Fibroblast of skin of abdomen (primary cell): ENCODE measurements at places on chromosomes 5 and 9.

DNA sequence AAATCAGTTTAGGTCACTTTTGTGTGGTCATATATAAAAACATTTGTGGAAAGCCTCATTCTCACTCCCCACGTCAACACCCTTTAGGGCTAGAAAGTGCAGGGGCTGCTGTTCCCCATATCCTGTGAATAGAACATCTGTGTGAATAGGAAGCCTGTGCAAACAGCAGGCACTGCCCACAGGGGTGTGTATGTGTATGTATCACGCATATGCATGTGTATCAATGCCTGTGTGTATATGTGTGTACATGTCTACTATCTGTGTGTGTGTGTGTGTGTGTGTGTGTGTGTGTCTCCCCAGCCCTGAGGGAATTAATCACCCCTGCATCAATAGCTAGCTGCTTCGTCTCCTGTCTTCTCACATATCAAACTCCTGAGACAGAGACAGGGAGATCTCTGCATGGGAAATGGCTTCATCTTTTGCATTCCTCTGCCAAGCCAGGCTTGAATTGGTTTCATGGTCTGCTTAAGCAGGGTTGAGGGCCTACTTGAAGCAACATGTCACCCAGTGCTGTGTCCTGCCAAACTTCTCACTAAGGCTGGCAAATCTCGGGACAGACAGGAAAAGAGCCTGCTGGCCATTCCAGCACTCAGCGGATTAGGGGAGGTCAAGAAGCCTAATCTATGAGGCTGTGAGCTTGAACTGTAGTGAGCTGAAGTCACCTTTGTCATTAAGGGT is 265.8 kb downstream of the ADAMTSL1 start:
- DNase-seq, result no peak

DNA sequence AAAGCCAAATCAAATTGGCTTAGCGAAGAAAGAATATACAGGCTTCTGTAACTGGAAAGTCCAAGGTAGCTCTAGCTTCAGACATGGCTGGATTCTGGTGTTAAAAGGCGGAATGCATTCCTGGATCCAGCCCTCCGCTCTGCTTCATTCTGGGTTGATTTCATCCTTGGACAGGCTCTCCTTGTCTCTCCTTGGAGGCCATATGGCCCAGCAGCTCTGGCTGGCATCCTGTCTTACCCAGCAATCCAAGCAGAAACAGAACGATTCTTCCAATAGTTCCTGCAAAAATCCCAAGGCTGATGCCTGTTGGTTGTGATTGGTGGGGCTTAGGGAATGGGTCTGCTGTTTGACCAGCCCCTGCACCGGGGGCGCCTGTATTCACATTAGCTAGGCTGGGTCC is 37.0 kb upstream of the SAP30L start:
- no peak for DNase-seq

DNA sequence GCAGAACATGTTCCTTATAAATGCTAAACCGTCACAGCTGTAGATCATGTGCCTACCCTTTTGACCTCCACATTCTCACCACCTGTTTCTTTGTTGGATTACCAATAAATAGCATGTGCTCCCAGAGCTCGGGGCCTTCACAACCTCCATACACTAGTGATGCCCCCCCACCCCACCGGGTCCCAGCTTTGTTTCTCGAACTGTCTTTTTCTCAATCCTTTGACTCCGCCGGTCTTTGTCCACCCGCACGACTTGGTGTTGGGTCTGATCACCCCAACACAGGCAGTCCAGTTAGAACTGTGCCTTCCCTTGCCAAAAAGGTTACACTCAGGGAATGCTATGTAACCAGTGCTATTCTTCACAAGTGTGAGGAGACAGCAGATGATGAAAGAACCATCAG is 485.9 kb upstream of the C9orf72 start:
- no peak for DNase-seq

- DNase-seq, result peak; percentile 46
Observed at GRCh38 chr5:100840370-100840769, 62.7 kb downstream of the ST8SIA4 start.

- DNase-seq, result peak; percentile 23
Observed at GRCh38 chr5:42057254-42057690, 132.2 kb downstream of the FBXO4 start.

- no peak for DNase-seq
Observed at GRCh38 chr5:80042330-80042729, 7.2 kb downstream of the THBS4 start.

DNA sequence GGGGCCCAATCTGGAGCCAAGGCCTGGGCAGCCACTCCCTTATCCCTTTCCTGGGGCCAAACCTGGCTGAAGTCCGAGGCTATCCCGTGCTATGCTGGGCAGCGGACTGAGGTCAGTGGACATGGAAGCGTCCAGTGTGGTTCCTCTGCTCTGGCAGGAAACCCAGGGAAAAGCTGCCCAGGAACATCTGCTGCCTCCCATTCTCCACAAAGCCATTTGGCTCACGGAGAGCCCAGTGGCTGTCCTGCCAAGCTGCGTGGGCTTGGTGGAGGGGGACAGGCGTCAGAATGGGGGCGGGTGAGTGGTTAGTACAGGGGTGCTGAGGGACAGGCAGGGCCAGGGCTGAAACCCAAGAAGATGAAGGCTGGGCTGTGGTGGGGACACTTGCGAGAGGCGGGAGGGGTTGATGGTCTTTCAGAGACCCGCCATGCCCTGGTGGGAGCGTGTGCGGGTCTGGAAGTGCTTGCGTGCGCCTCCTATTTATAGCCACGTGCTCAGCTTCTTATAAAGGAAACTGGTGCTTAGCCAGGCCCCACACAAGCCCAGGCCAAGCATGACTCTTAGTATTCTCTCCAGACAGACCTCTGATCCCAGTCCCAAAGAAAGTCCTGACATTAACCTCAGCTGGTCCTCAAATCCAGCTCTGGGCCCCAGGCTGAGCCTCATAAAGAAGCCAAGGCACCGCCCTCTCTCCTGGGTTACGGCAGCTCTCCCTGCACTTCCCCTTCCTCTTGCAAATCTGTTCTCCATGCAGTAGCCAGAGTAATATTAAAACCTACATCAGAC is 9.4 kb upstream of the SLC6A7 start:
- no peak for DNase-seq

DNA sequence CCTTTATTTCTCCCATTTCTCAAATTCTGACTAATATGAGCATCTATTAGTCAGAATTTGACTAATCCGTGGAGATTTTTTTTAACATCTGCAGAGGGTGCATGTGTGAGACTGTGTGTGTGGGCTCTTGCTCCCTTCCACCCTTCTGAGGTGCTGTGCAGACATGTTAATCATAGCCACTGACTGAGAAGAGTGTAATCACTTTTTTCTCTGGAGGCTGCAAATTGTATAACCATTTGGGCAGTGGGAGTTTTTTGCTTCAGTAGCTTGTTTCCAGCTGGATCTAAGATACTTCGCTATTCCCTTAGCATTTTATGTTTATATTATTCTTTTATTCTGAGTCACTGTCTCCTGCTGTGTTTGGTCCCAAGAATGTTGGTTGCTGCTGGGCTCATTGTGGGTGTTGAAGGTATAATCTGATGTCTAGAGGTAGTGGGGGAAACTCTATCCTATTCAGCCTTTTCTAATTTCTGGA is 66.2 kb downstream of the ARHGEF28 start:
- DNase-seq, result peak; percentile 89

GRCh38 chr9:28747351-28747985 is 1174.2 kb upstream of the C9orf72 start:
- no peak for DNase-seq

DNA sequence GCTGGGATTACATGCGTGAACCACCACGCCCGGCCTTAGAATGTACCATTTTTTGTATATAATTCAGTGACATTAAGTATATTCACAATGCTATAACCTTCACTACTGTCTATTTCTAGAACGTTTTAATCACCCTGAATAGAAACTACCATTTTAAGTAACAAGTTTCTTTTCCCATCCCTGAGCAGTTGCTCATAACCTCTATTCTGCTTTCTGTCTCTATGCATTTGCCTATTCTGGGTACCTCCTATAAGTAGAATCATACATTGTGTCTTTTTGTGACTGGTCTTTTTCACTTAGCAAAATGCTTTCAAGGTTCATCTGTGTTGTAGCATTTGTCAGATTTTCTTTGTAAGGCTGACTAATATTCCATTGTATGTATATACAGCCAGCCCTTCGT is 39.9 kb downstream of the DDX46 start:
- no peak for DNase-seq

GRCh38 chr5:134439210-134439654 is 27.6 kb upstream of the CDKN2AIPNL start:
- peak; percentile 93 for DNase-seq

DNA sequence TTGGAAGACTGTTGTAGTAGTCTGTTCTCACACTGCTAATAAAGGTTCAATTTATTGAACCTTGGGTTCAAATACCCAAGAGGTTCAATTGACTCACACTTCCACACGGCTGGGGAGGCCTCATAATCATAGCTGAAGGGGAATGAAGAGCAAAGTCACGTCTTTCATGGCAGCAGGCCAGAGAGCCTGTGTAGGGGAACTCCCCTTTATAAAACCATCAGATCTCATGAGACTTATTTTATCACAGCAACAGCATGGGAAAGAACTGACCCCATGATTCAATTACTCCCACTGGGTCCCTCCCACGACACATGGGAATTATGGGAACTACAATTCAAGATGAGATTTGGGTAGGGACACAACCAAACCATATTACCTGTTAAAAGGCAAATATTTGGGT is 268.2 kb downstream of the TMEM167A start:
- DNase-seq, result no peak

- peak; percentile 21 for DNase-seq
Observed at GRCh38 chr5:151523335-151523734, 67.8 kb downstream of the FAT2 start.

- DNase-seq, result no peak
Observed at GRCh38 chr9:133167096-133167730, 3.5 kb upstream of the GBGT1 start.

DNA sequence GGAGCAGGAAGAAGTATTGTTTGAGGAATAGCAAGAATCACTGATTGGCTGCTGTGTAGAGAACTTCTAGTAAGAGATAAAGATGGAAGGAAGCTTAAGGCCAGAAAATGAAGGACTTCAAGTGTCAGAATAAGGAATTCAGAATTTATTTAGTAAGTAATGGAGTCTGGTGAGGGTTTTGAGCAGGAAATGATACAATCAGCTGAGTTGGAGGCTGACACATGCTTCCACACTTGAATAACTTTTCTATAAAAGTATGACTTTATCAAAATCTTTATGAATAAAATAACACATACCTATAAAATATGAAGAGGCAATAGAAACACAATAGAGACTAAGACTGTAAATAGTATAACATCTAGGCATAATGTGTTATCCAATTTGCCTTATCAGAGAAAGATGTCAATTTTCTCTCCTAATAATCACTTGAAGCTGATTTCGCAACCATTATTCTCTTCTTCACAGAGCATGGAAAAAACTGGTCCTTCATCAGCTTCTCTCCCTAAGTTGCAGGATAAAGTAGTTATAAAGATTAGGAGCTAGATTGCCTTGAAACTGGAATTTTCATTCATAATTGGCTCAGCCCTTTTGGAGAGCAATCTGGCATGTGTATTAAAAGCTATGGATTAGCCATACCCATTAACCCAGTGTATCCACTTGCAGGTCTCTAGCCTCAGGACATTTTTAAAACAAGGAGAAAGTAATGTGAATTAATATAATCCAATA is 143.4 kb downstream of the ZNF608 start:
- no peak for DNase-seq

- no peak for DNase-seq
Observed at GRCh38 chr9:136543830-136544547, 1.9 kb downstream of the NOTCH1 start.

- no peak for DNase-seq
Observed at GRCh38 chr5:142141463-142141862, 32.9 kb downstream of the NDFIP1 start.

- peak; percentile 82 for DNase-seq
Observed at GRCh38 chr9:115115924-115116323, 2.0 kb downstream of the TNC start.

DNA sequence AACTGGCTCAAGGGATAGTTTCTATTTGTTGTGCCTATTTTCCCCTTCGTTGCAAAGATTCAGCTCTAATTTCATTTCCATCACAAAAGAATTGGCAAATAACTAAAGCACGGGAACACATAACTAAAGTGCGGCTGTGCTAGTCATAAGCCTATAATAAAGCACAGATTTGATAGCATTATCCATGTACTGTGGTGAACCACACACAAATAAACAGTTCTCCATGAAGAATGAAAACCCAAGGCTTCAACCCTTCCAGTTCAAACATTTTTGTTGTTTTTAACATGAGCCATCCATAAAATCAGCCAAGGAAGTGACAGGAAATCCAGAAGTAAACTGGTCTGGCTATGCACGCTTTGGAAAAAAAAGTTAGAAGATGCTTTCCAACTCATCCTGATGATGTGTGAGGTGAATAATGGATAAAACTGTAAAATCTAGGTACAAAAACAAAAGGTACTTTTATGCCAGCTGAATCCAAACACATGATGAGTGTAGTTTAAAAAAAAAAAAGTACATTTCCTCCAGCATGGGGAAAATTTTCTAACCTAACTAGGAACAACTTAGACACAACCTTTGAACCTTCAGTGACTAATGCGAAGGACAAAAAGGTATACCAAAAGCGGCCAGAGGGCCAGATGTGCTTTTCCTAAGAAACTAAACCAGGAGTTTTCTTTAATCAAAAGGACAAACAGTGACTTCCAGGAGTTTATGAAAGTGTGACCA is 10.2 kb downstream of the ZNF608 start:
- peak; percentile 86 for DNase-seq

GRCh38 chr5:34055667-34056066 is 12.7 kb upstream of the C1QTNF3 start:
- DNase-seq, result no peak

DNA sequence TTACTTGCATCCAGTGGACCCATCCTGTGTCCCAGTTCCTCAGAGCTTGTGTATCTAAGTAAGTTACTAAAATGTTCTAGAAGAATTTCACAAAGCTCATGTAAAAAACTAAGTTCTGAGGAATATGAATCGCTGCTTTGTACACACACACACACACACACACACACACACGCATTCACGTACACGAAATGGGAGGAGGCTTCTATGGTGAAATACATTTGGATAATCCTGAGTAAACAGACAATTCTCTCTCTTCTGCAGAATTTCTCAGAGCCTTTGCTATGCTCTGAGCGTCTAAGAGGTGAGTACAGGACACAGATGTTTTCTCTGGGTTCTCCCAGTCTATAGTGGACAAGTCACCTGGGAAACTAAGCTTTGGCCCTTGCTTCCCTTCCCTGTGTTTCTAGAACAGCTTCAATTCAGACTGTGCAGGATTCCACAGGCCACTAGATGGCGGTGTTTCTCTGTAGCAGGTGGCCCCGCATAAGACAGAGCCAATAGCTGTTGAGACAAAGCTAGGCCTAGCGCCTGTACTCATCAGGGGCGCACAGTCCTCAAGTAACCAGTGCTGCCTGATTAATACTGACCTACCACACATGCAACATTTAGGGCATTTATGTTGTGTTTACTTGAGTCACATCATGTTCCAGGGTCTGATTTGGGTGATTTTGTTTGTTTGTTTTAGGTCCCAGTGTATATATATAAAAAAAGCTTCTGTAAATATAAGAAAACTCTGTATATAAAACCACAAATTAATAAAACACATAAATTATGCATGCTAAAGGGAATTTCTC is 114.8 kb downstream of the LIFR start:
- DNase-seq, result peak; percentile 87

- peak; percentile 96 for DNase-seq
Observed at GRCh38 chr9:107894572-107895261, 405.1 kb upstream of the KLF4 start.
